ENCODE measurements at places on chromosomes 6 and 20.

- no peak for DNase-seq
Observed at GRCh38 chr6:121917263-121917829, 481.9 kb downstream of the GJA1 start.

GRCh38 chr20:43725666-43726065 is 1.1 kb downstream of the GTSF1L start:
- DNase-seq: no peak

- no peak for DNase-seq
Observed at GRCh38 chr20:24767623-24768100, 181.4 kb upstream of the CST7 start.

GRCh38 chr6:26342106-26343004 is 22.6 kb upstream of the BTN3A2 start:
- no peak for DNase-seq

DNA sequence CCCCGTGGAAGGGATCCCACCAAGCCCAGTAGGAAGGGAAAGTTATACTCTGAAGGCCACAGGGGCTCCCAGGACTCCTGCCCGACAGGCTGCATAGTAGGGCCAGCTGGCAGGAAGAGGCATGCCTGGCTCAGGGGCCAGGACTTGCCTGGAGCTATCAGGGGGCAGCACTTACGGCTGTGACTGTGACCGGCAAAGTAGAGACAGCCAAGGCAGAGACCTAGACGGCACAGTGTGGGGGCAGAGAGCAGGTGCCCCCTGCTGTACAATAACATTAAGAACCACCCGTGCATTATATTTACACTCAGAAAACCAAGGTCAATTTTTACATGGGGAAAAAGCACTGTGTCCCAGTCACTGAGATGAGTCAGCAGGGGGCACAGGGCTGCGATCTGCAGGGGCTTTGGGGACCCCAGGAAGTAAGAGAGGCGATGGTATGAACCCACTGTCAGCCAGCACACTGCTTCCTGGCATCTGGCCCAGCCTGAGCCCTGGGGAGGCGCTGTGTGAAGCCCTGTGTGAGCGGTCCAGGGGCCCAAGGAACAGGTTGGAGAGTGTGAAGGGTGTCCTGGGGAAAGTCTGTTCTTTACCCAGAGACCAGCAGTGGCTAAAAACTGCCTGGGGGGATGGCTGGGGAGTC is 9.9 kb downstream of the CCDC167 start:
- no peak for DNase-seq

GRCh38 chr6:38157905-38158304 is 338.4 kb downstream of the ZFAND3 start:
- no peak for DNase-seq

DNA sequence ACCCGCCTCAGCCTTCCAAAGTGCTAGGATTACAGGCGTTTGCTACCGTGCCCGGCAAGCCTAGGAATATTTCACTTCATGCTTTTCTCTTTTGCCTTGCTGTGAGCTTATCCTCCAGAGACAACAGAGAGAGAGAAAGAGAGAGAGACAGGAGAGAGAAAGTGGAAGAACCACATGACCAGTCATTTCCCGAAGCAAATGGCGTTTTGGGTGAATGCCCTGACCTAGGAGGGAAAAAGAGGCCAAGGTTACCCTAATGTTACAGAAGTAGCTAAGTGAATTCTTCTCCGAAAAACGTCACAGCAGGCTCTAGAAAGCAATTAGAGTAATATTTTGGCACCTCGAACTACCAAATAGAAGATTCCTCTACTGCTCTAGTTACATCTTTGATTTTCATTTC is 9.1 kb downstream of the SGK1 start:
- DNase-seq: no peak

- no peak for DNase-seq
Observed at GRCh38 chr20:22509843-22510147, 74.6 kb downstream of the FOXA2 start.

GRCh38 chr6:147441751-147442150 is 66.7 kb upstream of the SAMD5 start:
- no peak for DNase-seq

GRCh38 chr6:139330826-139331500 is 39.2 kb upstream of the TXLNB start:
- no peak for DNase-seq

GRCh38 chr6:154197196-154197860 is 158.3 kb downstream of the OPRM1 start:
- DNase-seq: no peak

GRCh38 chr20:9996944-9997343 is 37.8 kb upstream of the ANKEF1 start:
- DNase-seq: no peak

GRCh38 chr20:51303731-51304670 is 238.5 kb downstream of the NFATC2 start:
- DNase-seq: no peak

- DNase-seq: no peak
Observed at GRCh38 chr6:82072751-82073150, 174.8 kb downstream of the IBTK start.

DNA sequence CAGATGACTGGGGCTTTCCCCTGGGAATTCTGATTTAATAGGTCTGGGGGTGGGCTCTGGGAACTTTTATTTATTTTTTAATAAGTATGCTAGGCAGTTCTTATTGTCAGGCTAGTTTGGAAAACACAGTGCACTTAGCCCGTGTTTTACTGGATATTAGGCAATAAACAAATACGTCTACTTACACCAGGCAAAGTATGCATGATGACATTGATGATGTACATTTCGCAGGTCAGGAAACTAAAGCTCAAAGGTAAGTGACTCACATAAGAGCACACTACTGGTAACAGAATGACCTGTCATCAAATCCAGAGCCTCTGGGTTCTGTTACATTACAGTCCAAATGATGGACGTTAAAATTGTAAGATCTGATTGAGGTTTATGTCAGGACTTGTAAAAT is 144.4 kb upstream of the EXOC2 start:
- DNase-seq: no peak

GRCh38 chr20:63134201-63134612 is 81.7 kb downstream of the YTHDF1 start:
- no peak for DNase-seq

DNA sequence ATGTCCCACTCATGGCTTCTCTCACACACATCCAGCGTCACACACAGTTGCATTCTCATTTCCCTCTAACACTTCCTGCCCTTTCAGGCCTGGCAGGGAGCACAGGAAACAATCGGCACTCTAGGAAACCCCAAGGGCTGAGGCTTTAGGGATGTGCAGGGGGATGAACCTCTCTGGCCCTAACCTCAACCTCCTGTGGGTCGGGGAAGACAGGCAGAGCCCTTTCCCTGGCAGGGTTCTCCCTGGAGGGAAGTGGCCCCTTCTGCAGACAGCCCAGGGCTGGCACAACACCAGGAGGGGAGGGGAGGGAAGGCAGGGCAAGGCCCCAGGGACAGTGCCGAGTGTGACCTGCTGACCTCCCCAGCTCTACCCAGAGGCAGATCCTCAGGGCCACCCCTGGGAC is 2.7 kb downstream of the TEAD3 start:
- DNase-seq: no peak

DNA sequence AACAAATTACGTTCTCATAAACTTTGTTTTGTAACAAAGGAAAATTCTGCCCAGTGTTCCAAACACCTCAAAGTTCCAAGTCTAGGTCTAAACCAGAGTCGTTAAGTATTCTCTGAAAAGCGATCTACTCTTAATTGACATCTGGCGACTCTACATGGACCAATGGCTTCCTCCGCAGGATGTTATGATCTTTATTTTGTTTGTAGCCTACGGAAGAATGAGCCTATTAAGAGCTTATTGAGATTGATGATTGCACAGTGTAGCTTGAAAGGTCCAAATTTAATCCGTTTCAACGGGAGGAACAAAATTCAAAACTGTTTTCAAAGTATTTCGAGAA is 61.1 kb downstream of the FAM217A start:
- no peak for DNase-seq

- DNase-seq: no peak
Observed at GRCh38 chr20:25397821-25398220, 7.2 kb upstream of the ABHD12 start.

- DNase-seq: no peak
Observed at GRCh38 chr6:118444796-118445195, 103.3 kb upstream of the PLN start.

DNA sequence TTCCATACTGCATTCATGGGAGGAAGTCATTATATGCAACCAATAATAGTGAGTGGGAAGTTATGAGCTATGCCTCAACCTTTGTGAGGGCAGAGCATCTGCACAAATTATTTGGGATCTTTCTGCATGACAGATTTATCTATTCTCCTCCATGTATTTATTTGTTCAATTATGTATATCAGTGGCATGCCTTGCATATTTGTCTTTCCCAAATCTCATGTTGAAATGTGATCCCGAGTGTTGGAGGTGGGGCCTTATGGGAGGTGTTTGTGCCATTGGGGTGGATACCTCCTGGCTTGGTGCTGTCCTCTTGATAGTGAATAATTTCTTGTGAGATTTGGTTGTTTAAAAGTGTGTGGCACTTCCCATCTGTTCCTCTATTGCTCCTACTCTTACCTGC is 1246.0 kb upstream of the CITED2 start:
- DNase-seq: no peak

DNA sequence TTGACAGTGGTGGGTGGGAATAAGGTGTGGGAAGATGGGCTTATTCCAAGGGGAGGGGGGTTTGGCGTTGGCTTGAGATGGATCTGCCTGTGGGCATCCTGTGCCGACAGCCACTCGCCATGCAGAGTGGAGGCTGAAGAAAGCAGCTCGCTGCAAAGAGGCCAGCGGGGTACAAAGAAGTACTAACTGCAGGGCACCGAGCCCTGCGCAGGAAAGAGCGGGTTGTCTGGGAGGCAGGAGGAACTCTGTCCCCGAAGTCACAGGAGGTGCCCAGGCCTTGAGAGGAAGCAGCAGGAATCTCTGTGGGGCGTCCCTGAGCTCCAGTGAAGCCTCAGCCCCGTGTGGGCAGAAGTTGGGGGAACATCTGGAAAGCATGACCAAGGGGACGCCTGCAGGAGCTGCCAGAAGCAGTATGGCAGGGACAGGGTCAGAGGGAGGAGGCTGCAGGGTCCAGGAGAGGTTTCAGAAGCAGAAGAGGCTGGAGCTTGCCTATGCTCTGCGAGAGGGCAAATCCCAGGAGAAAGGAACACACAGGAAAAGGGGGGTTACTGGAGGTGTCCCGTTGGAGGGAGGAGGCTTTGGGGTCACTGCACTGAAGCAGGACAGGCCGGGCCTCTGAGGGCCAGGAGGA is 77.2 kb downstream of the THBS2 start:
- DNase-seq: no peak

DNA sequence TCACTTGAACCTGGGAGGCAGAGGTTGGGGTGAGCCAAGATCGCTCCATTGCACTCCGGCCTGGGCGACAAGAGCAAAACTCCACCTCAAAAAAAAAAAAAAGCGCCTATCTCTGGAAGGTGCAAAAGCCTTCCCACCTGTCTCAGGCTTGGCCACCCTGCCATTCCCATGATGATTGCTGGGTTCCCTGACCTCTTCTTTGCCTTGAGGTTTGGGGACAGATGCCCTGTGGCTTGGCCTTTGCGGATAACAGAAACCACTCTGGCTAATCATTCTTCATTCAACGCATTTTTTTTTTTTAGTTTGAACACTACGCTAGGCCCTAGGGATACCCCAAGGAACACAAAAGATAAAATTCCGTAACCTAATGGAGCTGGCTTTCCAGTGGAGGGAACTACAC is 6.8 kb upstream of the HMGA1 start:
- no peak for DNase-seq

DNA sequence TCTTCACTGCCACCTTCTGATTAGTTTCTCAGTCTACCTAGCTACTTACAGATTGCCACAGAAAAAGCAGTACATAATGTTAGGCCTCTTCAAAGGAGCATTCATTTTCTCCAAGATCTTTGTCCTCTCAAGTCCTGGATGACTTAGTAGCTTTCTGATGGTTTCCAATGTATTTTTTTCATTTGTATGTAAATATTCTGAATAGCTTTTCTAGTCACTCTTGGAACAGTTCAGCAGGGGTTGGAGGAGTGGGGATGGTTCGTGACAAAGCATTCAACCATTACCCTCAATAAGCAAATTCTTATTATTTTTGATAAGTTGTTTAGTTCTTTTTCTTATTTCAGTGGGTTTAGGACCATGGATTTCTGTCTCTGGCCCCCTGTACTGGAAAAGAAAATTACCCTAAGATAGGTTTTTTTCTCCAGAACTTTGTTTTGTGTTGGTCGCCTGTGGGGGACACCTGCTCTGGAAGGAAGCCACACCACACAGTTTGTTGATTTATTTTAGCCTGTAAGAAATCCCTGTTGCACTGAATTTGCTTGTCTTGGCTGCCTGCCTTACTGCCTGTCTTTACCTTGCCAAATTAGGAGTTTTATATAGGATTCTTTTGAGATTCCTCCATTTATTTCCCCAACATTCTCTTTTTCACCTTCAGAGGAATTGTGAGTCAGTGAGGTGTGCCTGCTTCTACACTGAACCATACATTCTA is 247.9 kb downstream of the RFPL4B start:
- no peak for DNase-seq

DNA sequence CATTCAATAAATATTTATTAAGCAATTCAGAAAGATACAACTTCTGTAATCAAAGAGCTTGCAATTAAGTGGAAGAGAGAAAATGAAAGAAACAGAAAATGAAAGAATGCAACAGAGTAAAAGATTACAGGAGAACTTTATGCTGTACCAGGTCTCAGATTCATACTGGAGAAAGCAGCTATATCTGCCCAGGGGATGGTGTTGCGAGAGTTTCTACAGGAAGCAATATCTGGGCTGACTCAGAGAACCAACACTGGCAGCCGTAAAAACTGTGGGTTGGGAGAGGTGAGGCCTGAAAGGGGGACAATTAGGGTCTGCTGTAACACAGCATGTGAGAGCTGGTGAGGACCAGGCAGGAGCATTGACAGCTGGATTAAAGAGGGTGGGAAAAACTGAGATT is 256.7 kb upstream of the TCF21 start:
- DNase-seq: no peak

GRCh38 chr6:23394681-23395080 is 731.3 kb upstream of the NRSN1 start:
- no peak for DNase-seq

- no peak for DNase-seq
Observed at GRCh38 chr20:36832791-36833190, 43.1 kb upstream of the TLDC2 start.

DNA sequence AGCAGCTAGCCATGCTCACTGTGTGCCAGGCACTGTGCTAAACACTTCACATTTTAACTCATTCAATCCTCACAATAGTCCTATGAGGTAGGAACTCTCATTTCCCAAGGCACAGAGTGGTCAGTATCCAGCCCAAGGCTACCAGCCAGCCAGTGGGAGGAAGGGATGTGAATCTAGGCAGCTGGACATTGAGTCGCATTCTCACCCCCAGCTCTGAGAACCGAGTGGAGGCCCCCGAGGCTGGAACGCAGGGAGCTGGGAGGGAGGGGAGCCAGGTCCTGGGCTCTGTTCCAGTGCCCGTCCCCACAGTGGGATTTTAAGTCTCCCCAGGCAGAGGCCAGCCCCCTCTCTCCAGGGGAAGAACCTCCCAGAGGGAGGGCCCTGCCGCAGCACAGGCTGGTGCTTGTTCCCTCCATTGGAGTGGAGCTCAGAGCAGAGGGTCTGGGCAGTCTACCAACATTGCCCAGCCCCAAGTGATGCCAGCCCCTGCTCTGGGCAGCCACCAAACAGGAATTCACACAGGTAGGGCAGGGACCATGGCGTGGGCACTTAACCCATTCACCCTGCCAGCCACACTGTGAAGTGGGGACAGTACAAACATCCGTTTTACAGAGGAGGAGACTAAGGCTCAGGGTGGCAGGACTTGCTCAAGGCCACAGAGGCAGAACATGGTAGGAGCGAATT is 131.3 kb downstream of the CEBPB start:
- DNase-seq: no peak

All from anterior cingulate cortex (tissue), 58 donors.